Activated CD8-positive, alpha-beta T cell treated with anti-CD3 and anti-CD28 coated beads for 36 hours (primary cell): ENCODE measurements at places on chromosomes 7 and 10.

DNA sequence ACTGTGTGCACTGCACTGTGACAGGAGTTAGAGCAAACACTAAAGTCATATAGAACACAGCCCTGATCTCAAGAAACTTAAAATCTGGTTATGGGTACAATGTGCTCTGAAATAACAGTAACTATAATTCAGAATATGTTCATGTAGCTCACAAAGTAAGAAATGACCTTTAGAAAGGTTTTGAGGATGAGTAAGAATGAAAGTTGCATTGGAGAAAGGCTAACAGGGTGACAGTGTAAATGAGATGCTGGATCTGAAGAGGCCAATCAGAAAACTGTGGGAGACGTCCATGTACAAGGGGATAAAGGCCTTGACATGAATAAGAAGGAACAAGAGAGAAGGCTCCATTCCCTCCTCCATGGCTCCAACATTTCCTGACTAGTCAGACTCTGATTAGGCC lies 124.7 kb downstream of the GRM3 start:
- no peak for DNase-seq

DNA sequence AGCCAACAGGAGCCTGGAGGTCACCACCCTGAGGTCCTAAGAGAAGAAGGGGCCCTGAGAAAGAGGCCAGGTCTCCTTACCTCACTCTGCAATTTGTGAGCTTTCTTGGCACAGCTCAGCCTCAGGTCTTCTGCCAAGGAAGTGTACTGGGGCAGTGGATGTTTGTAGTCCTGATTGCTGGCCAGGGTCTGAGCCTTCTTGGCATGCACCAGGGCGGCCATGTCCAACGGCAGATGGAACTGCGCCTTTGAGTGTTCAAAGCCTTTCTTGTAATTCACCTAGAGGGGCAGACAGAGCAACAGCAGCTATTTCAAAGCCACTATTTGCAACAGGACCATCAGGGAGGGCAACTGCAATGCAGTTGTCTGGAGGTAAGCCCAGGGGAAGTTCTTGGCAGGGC lies 51.7 kb downstream of the NRAP start:
- DNase-seq: no peak

- DNase-seq: no peak
Measured at GRCh38 chr7:256461-256940, 33.5 kb upstream of the FOXL3 start.

GRCh38 chr10:15436696-15437095 lies 65.6 kb upstream of the FAM171A1 start:
- no peak for DNase-seq

DNA sequence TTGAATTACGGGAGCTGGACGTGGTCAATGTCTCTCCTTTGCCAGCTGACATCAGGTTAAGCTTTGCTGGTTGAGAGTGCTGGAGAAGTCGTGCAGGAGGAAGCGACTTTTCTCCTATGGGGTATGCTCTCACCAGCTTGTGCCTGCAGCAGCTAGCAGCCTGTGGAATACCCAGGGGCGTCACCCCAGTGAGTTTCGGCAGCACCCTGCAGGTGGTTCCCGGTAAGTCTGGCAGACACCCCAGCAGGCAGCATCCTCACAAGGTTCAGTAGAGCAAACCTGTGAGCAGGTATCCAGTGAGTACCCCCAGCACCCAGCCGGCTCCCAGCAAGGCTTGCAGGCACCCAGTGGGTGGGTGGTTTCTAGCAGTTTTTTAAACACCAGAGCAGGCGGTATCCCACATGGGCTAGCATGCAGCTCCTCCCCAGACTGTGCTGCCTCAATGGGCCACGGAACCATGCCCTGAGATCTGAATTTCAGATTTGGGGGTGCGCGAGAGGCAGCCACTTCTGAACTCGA lies 74.8 kb upstream of the SVIL start:
- no peak for DNase-seq

DNA sequence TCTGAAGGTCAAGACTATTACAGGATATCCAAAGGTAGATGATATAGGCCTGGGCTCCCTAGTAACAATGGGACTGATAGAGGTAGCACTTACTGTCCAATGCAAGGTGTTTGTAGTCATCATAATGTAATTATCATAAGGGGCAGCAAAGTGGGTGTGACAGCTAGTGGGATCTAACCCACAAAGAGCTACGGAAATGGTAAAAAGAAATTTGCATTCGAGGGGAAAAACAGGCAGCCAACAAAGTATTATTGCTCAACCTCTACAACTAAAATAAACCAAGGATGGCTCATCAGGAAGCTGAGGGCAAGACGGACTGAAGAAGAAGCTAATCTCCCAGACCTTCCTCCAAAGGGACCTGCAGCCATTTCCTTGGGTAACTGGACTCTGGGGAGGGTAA lies 211.0 kb downstream of the WDR11 start:
- DNase-seq: no peak
